ENCODE measurements at places on chromosomes 12 and 14.
A peak's percentile ranks its signal among the peaks of the same experiment; 100 is the strongest.

- no peak for DNase-seq
Observed at GRCh38 chr14:99388286-99388685, 92.4 kb downstream of the SETD3 start.

GRCh38 chr12:111033281-111034082 is 113.1 kb upstream of the MYL2 start:
- no peak for DNase-seq

- no peak for DNase-seq
Observed at GRCh38 chr12:51925346-51926063, 18.2 kb downstream of the ACVRL1 start.

- DNase-seq = no peak
Observed at GRCh38 chr12:48952691-48953090, 4.6 kb downstream of the ARF3 start.

GRCh38 chr14:100052819-100053218 is 12.4 kb upstream of the EVL start:
- DNase-seq = no peak

GRCh38 chr12:79776111-79776510 is 85.3 kb upstream of the PAWR start:
- DNase-seq = peak; percentile 50

DNA sequence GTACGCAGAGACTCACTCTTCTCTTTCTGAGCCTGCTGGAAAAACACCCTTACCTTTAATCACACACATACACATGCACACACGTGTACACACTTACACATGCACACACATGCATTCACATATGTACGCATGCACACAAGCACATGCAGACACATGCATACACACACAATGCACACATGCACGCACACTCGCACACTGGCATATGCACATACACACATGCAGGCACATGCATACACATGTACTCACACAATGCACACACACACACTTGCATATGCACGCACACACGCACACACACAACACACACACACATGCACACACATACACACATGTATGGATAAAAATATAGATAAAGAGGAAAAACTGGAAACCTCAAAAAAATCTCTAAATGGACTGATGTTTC is 249.0 kb downstream of the GLT1D1 start:
- no peak for DNase-seq

GRCh38 chr14:74917646-74918081 is 5.4 kb downstream of the RPS6KL1 start:
- DNase-seq = peak; percentile 56

GRCh38 chr12:47973870-47974269 is 10.5 kb downstream of the TMEM106C start:
- DNase-seq = no peak

GRCh38 chr12:67988601-67989021 is 636 bp upstream of the IFNG-AS1 start:
- DNase-seq = no peak

GRCh38 chr12:110916295-110916875 is 4.0 kb downstream of the MYL2 start:
- no peak for DNase-seq

DNA sequence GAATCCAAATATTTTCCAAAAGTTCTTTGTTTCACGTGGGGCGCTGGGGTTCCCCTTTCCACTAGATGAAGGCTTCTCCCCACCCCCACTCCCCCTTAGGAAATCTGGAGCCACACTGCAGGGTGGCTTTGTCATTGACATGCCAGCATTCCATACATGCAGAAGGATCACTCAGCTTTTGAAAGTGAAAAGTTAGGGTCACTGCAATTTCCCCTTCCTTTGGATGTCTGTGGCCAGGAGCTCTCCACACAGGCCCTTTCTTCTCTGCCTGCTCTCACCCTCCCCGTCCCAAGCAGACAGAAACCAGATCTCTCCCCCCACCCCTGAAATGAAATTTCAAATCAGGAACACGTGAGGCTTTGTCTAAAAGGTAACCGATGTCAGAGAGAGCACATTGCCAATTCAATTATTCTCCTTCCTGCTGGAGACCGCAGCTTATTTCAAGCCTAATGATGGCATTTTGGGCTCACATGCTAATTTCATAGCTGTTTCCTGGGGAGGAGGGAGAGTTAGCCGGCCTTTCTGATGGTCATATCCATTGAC is 153.9 kb upstream of the RFLNA start:
- DNase-seq = no peak

GRCh38 chr14:33851366-33851765 is 99.5 kb downstream of the EGLN3 start:
- no peak for DNase-seq

- DNase-seq = peak; percentile 23
Observed at GRCh38 chr14:103209054-103209453, 85.8 kb downstream of the TNFAIP2 start.

- no peak for DNase-seq
Observed at GRCh38 chr14:54225457-54226060, 171.2 kb upstream of the CDKN3 start.

GRCh38 chr12:89932954-89933353 is 224.3 kb upstream of the ATP2B1 start:
- peak; percentile 23 for DNase-seq

- no peak for DNase-seq
Observed at GRCh38 chr14:93987376-93987775, 9.7 kb upstream of the CCDC197 start.

GRCh38 chr14:105015242-105015641 is 5.6 kb downstream of the CDCA4 start:
- DNase-seq = no peak

- no peak for DNase-seq
Observed at GRCh38 chr12:6684609-6685008, 4.6 kb downstream of the ZNF384 start.

GRCh38 chr12:154058-154457 is 59.9 kb downstream of the SLC6A12 start:
- DNase-seq = no peak

- DNase-seq = no peak
Observed at GRCh38 chr14:64467566-64467965, 2.3 kb downstream of the AKAP5 start.

GRCh38 chr12:32242641-32243040 is 136.0 kb downstream of the BICD1 start:
- no peak for DNase-seq

DNA sequence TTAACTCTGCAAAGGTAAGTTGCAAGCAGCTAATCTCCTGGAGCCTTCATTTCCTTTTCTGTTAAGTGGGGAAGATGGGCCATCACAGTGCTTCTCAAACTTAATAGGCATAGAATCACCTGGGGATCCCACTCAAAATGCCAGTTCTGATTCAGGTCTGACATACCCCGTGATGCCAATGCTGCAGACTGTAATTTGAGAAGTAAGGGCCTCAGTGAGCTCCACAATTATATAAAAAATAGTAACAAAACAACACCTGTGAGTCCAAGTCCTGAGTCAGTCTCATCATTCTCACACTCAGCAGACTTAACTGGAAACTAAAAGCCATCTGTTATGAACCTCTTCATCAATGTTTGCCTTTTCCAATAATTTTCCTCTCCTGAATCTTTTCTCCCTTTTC is 10.8 kb upstream of the PSMA6 start:
- no peak for DNase-seq

DNA sequence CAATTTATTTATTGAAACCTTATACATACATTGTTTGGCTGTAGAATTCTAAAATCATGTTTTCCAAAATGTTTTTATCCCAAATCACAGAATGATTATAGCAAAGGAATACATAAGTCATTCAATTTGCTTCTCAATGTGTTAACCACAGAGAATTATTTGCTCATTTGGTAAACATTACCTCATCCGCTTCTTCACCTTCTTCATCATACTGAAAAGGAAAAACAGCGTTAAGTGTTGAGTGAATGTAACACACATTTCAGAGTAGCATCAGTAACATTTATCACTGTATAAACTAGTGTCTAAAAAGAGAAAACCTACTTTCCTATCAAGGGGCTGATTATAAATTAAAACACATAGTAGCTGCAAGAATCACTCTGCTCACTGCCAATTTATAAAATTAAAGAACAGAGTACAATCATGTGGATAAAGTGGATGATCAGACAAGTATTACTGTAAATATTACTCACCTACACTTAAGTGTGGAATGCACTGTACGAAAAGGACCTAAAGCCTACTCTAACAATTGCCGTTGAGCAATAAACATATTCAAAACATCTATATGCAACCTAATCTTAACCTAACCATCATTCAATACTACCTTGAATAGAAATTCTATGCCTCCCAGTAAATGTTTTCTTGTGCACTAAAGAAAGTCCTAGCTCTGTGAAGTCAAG is 18.1 kb upstream of the PHLDA1 start:
- DNase-seq = no peak

GRCh38 chr12:65944637-65945036 is 120.4 kb downstream of the HMGA2 start:
- DNase-seq = no peak

DNA sequence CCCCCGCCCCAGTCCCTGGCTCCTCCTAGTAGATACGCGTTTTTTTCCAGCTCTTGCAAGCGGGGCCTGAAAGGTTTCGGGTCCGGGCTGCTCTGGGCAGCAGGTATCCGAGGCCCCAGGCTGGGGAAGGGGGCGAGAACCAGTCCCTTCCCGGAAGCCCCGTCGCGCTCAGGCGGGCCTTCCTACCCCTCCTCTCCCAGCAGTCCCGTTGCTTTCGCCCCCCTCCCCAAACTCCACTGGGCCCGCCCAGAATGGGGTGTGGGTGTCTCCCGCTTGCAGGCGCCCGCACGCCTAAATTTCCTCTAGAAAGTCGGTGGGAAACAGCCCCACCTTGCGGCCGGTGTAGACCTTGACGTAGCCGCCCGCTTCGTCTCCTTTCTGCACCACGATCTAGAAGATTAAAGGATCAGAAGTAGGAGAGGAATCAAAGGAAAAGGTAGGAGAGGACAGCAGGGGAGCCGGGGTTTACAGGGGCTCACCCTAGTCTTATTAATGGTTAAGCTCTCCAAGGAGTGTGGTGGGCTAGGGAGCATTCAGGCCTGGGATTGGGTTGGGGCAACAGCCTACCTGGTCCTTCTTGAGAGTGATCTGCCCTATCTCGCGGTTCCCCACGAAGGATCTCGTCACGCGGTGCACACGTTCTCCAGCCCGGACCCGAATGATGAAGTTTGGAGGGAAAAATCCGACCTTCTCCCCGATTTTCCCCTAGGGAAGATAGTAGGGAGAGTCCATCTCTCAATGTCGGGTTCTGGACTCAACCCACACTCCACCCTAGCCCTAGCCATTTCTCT is 7.3 kb downstream of the STAC3 start:
- peak; percentile 64 for DNase-seq

- DNase-seq = no peak
Observed at GRCh38 chr12:130792821-130793553, 46.1 kb downstream of the STX2 start.

- DNase-seq = no peak
Observed at GRCh38 chr12:8612629-8613028, at the start of gene AICDA. AICDA (minus strand) TSS chr12:8612859; CDS start chr12:8612767, 92 bp downstream.

- peak; percentile 97 for DNase-seq
Observed at GRCh38 chr14:58587271-58587670, 50.5 kb upstream of the DACT1 start.

- DNase-seq = no peak
Observed at GRCh38 chr14:104864267-104865080, 594 bp upstream of the CEP170B start.

DNA sequence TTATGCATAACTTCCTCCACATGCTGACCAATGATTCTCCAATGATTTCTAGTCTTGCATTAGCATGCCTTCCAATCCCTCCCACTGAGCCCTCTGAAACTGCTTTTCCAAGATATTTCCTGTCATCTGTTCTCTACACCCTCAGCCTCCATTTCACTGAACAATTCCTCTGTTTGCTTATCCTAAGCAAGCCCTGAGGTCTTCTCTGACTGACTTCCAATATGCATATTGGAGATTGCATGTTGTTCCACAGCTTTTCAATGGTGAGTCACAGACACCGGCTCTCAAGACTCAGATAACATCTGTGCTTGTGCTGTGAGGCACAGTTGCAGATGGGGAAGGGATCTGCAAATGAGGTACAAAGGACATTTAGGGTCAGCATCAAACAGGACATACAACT is 141.0 kb downstream of the SLC16A7 start:
- peak; percentile 94 for DNase-seq

DNA sequence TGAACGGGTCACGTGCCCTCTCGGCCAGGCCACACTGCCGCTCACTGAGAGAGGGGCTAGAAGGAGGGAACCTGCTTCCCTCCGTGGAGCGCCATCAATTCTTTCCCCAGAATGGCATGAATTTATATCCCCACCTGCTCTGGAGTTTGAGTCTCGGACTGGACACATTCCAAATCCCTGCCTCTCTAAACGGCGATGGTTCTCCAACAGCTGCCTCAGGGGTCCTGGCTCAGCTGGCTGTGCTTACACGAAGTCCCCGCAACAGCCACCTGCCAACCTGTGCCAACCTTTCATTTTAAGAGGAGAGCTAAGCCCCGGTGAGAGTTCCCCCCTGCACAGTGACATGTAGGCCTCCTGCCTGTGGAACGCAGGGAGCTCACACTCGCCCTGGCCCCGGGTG is 73.2 kb downstream of the RIMBP2 start:
- no peak for DNase-seq

DNA sequence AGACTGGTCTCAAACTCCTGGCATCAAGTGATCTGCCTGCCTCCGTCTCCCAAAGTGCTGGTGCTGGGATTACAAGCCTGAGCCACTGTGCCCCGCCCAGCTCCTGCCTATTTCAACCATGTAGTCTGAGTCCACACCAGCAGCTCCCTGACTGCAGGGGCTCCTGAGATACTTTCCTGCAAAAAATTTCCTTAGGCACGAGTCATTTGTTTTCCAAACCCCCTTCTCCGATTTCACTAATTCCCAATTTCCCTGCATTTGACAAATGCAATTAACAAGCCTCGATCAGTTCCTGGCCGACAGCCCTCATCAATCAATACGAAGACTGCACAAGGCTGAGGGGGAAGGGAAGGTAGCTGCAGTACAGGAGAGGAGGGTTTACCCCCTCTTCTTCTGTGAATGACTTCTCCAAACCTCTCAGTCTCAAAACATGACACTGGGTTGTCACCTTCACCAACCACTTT is 10.1 kb downstream of the PSMB5 start:
- DNase-seq = no peak

GRCh38 chr12:1277905-1278304 is 286.9 kb downstream of the ERC1 start:
- no peak for DNase-seq

DNA sequence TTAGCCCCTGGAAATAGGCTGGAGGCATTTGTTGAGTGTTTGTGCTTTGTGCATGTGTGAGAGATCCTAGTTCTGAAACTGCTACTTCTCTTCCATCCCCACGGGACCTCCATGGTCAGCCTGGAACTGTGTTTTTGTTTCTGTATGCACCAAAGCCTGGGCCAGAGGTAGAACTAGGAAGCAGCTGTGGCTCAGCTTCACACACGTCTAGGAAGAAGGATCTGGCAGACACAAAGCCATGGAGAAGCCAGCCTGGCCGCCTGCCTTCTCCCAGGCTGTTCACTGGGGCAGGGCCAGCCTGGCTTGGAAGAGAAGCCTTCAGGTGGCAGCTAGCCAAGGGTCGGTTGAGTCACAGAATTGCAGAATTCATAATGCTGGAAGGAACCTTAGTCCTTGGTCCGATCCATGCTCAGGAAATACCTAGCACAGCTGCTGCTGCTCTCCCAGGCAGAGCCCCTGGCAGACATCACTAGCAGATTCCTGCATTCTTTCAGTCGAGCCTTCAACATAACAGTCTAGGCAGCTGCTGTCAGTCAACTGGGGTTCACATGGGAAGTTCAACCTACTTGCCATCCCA is 27.0 kb downstream of the RIN3 start:
- DNase-seq = peak; percentile 100

Data from AG10803 (cell line).